ENCODE measurements at places on chromosomes 11 and 22.

DNA sequence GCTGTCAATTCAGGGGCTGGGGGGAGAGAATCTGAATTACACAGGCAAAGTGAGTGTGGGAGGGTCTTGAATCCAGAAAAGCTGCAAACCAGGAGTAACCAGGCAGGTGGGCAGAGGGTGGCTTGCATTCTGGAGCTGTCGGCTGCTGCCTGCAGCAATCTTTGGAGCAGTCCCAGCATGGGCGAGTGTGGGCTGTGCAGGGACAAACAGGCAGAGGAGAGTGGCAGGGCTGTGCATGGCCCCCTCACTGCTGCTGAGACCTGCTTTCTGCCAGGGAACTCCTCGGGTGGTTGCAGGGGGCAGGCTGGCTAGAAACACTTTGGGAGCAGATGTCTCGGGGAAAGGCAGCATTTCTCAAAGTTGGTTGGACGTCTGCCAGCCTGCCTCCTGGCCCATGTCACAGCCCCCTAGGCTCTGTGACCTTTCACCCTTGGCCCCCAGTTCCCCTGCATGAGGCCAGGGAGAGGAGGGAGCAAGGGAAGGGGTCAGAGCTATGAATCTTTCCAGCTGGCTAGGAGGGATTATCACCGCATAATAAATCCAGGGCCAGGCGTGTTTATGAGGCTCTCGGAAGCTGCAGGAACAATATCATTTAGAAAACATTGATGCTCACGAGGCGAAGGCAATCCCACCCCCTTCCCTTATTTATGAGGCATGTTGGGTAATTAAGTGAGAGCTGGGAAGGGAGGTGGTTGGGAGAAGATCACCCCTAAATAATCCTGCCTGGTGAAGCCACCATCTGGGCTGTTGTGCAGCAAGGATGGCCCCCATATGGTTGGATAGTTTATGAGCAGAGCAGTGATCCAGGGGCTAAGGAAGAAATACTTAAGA, 212.3 kb upstream of the NCAM1 start:
- no peak for DNase-seq

DNA sequence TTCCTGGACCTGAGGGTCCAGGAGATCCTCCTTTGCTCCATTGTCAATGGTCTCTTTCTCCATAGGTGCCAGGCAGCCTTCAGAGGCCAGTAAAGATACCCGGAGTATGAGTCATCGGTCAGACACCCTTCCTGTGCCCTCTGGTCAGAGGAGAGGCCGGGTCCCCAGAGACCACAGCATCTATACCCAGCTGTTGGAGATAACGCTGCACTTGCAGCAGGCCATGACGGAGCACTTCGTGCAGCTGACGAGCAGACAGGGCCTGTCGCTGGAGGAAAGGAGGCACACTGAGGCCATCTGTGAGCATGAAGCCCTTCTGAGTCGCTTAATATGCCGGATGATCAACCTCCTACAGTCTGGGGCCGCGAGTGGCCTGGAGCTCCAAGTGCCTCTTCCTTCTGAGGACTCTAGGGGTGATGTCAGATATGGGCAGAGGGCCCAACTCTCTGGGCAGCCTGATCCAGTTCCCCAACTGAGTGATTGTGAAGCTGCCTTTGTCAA, at the start of gene ACCSL:
TSS of gene ACCSL (plus strand) at position 51 of the 501 bp plus-strand sequence. CDS start at position 107, 56 bp downstream.
- no peak for DNase-seq

DNA sequence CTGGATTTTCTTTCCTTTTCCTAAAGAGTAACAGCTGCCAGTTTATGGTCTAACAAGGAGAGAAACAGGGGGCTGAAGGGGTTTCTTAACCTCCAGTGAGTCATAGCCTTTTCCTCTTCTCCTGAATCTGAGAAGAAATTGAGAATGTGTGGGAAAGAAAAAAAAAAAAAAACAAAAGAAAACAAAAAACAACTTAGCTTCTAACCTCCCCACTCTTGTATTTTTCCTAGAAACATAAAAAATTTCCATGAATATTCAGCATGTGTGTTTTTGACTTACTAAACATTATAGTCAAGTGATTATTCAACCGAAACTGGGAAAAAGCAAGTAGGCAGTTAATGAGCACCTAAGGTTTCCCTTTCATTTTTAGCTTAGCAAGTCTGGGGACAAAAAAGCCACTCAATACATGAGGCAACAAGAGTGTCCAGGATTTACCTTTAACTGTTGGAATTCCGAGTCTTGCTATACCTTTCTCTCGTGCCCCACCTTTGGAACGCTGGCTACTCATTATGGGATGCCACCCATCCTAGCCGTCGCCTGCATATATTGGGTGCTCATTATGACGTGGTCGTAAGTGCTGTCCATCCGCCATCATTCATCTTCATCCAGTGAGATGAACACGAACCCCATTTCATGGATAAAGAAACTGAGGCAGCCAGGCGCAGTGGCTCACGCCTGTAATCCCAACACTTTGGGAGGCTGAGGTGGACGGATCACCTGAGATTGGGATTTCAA, 2.4 kb downstream of the ASPHD2 start:
- no peak for DNase-seq

DNA sequence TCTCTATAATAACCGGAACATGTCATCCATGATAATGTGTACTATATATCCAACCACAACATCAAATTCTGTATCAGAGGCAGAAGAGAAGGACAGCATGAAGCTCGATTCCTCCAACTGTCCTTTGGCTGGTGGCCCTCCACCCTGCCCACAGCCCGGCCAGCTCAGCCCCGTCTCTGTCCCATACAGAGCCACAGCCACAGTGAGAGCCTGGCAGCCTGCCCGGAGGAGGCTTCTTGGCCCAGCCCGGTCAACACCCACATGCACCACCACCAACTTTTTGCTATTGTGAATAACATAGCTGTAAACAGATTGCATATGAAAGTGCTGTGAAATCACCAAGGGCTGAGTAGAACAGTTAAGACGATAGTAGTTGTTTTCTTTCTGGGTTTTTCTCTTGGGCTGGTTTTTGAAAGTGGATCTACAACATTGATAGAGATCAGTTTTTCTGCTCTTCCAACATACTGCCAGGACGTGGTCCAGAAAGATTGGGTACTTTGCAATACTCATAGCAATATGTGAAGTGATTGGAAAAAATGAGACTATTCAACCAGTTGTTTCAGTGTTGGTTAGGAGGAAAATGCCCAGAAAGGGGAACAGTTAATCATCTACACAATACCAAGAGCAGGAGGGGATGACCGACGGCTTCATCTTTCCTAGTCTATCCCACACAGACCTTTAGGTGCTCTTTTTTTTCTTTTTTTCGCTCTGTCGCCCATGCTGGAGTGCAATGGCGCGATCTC, 6.9 kb upstream of the TUBA8 start:
- DNase-seq = no peak

- DNase-seq = no peak
Measured at GRCh38 chr11:15430381-15430780, 315.7 kb downstream of the INSC start.

DNA sequence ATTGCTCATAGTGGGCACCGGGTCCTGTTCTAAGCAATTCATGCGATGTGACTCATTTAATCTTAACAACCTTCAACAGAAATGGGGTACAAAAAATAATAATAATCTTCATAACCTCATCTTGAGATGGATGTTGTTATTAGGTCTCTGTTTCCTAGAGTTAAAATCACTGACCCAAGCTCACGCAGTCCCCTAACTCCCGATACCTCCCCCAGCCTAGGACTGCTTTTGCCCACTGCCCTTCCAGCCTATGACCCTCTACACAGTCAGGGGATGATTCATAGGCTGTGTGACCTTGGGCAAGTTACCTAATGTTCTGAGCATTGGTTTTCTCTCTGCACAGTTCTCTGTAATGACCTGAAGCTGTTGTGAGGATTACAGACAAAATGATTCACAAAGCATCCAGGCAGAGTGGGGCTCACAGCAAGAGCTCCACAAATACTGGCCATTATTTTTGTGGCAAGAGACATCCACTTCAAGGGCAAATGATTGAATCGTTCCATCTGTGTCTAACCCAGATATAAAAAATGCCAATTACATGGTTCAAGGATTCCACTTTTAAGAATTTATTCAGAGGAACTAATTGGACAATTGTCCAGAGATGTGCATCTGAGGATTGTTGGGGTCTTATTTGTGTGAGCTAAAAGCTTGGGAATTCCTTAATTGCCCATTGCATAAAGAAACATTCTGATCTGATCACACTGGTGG, 20.0 kb downstream of the MTFP1 start:
- DNase-seq = no peak

GRCh38 chr11:66221726-66222236, 46.7 kb upstream of the RAB1B start:
- DNase-seq = no peak

DNA sequence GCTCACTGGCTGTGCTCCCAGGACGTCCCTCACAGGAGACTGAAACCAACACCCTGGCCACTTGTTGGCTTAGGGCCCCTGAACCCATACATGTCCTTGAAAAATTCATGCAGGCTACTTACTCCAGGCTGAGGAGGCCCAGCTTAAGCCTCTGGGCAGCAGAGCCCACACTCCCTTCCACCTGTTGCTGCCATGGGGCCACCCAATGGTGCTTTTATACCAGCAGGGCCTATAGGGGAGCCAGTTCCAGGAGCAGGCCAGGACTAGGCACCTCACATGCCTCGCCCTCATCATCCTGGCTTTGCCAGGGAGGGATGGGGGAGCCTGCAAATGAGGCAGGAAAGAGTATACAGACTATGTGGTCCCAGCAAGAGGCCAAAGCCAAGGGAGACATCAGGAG, 181.7 kb upstream of the NECTIN1 start:
- DNase-seq = no peak
